BJ (cell line): ENCODE measurements at places on chromosomes 5 and 9. TPM values are rescaled to one million over a fixed set of nuclear protein-coding genes. Genes with fewer than 3 reads are reported as not detected.
A peak's percentile ranks its signal among the peaks of the same experiment; 100 is the strongest.

GRCh38 chr5:151078490-151079262 is 2.2 kb downstream of the TNIP1 start:
- no peak for DNase-seq

DNA sequence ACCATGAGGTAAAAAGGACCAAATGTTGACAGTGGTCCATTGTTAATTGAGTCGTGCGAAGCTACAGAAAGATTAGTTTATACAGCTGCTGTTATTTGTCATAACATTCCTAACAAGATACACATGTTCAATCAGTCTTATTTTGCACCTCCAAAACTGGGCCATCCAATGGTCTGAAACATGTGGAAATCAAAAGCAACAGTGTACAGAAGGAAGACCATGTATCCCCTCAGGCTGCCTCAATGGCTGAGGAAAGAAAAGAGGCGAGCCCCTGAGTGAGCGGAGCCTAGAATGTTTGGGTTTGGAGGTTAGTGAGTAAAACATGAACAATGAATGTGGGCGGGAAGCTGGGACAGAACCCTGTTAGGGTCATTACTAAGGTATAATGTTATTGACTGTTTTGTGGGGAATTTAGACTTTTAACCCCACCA is 35.6 kb downstream of the NFIB start:
- peak; percentile 9 for DNase-seq

The SCGB3A2 gene
- polyA plus RNA-seq = not detected in 2 replicates

GRCh38 chr5:114434396-114435219 is 72.7 kb downstream of the KCNN2 start:
- no peak for DNase-seq

The LYSMD3 gene
- polyA plus RNA-seq = 5.5 and 13.2 TPM in 2 replicates

- DNase-seq = no peak
Observed at GRCh38 chr9:133707763-133708245, 30.3 kb downstream of the SARDH start.

- no peak for DNase-seq
Observed at GRCh38 chr9:6692881-6693361, 47.4 kb upstream of the GLDC start.

The ARHGEF28 gene
- polyA plus RNA-seq = 2.8 and 4.6 TPM in 2 replicates

DNA sequence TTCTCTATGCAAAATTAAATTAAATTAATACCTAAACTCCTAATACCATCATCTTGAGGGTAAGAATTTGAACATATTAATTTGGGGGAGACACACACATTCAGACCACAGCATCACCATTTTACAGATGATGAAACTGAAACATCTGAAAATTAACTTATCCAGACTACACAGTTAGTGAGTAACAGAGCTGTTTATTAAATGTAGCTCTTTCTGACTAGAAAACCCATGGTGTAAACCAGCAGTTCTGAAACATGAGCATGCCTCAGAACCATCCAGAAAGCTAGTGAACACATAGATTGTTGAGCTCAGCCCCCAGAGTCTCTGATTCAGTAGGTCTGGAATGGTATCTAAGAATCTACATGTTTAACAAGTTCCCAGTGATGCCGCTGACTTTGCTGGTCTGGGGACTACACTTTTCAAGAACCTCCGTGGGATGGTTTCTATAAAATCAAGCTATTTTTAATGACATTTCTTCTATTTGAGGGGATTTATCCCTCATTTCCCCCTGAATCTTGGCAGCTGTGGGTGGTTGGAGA is 113.5 kb downstream of the RORB start:
- DNase-seq = no peak

DNA sequence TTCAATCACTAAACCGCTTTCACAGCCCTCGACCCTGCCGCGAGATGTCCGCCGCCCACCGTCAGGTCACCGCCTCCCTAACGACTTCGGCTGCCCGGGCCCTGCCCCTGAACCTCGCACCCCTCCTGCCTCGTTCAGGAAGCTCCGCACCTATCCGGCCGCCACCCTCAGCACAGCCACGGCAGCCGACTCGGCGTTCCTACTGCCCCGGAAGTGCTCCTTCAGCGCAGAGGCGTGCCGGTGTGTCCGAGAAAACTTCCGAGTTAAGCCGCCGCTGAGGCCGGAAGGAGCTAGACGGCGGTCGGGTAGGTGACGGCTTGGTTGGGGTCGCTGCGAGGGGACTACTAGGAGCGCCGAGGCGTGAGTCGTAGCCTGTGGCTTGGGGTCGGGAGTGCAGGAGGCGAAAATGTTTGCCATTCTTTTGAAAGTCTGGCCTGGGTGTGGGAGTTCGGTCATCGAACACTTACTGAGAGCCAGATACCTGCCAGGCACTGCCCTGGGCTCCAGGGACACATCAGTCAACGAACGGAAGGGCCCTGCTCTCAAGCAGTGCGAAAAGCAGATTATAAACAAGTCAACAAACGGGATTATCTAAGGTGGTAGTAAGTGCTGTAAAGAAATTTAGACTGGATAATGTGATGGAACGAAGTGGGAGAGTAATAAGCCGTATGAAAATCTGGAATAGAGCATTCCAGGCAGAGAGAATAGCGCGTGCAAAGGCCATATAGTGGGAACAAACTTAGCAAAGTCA is at the start of the genes FAM114A2 and MFAP3:
Gene FAM114A2 (minus strand): TSS at position 204 of the 751 bp plus-strand sequence. CDS start 3,957 bp downstream, outside the sequence.
Gene MFAP3 (plus strand): TSS at position 261 of the 751 bp plus-strand sequence. CDS start 10,756 bp downstream, outside the sequence.
- no peak for DNase-seq

GRCh38 chr5:149456597-149457392 is 77.7 kb upstream of the IL17B start:
- no peak for DNase-seq

DNA sequence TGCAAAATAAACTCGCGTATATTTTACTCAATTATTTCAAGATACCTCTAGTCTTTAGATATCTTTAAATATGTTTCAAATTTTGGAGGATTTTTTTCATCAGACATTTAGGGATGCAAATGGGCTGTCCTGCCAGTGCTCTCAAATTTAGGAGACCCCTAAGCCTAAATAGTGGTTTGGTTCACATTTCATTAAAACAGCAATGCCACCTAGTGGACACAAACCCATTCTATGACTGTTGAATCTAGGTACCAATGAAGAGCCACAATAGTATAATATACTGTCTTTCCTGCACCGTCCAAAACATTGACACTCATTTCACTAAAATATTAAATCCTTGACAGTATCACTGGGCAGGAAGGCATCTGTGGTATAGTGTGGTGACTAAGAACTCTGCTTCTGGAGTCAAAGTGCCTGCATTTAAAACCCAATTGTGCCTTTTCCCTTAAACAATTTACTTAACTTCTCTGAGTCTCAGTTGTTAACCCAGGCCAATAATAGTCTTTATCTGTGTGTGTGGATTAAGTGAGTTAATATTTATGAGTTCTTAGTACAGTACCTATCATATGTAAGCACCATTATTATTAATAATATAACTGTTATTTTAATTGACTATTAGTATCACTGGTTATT is 148.0 kb downstream of the RORB start:
- no peak for DNase-seq

- DNase-seq = no peak
Observed at GRCh38 chr9:137273611-137274320, 3.8 kb upstream of the TOR4A start.
